ENCODE measurements at places on chromosomes 13 and 19. TPM values are rescaled to one million over a fixed set of nuclear protein-coding genes. Genes with fewer than 3 reads are reported as not detected.
A peak's percentile ranks its signal among the peaks of the same experiment; 100 is the strongest.

Gene FBXO27
- total RNA-seq: 0.12 TPM

GRCh38 chr13:39049274-39049673 lies 11.0 kb downstream of the NHLRC3 start:
- H3K4me3 ChIP-seq: no peak overlapping the region
- no peak overlapping the region for H3K27ac ChIP-seq
- peaks cover 11% of the 10 kb centered on the region for H3K36me3 ChIP-seq
- DNase-seq: no peak
- no peaks in the 10 kb centered on the region for H3K27me3 ChIP-seq

Gene CAMSAP3
- 0.67 TPM for total RNA-seq

- H3K4me1 ChIP-seq: no peaks in the 10 kb centered on the region
- H3K36me3 ChIP-seq: no peaks in the 10 kb centered on the region
- peaks cover 2% of the 10 kb centered on the region for H3K27me3 ChIP-seq
- no peak for DNase-seq
- no peak overlapping the region for H3K27ac ChIP-seq
Measured at GRCh38 chr13:75919660-75920199, 283.6 kb downstream of the LMO7 start.

- DNase-seq: no peak
- peaks cover 40% of the 10 kb centered on the region for H3K36me3 ChIP-seq
- no peaks in the 10 kb centered on the region for H3K4me1 ChIP-seq
- H3K4me3 ChIP-seq: no peak overlapping the region
- H3K27me3 ChIP-seq: peaks cover 3% of the 10 kb centered on the region
Measured at GRCh38 chr19:57978586-57979289, 4.4 kb upstream of the C19orf18 start.

Gene THSD8
- 28.0 TPM for total RNA-seq

Gene CALR
- total RNA-seq: 933 TPM

DNA sequence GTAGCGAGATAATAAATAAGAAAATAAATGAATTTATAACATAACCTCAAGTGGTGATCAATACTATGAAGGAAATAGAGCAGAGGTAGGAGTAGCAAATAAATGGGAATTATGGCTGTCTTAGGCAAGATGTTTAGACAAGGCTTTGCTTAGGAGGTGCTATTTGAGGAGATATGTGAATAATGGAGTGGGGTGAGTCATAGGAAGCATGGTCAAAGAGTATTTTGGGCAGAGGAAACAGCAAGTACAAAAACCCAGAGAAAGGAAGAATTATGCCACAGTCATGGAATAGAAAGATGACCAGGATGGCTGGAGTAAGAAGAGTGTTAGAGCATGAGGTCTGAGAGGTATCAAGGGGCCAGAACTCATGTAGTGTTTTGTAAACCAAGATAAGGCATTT lies 33.6 kb upstream of the LPAR6 start:
- no peak overlapping the region for H3K27ac ChIP-seq
- no peak for DNase-seq
- H3K4me1 ChIP-seq: peaks cover 33% of the 10 kb centered on the region
- no peaks in the 10 kb centered on the region for H3K27me3 ChIP-seq
- peaks cover 11% of the 10 kb centered on the region for H3K36me3 ChIP-seq

DNA sequence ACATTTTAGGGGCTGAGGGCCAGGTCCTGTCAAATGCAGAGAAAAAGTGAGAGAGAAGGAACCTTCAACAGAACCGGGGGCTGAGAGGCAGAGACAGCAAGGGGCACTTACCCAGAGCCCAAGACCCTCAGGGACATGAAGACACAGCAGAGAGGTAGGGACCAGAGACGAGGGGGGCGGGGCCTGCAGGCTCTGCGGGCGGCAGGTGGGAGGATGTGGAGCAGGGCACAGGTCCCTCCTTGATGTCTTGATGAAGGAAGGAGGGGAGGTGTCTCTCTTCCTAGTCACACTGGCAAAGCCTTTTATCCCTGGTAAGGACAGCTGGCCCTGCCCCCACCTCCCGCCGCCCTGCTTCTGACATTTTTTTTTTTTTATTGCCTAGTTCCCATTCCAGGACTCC lies at the start of gene KLK14:
TSS of gene KLK14 (minus strand) at position 277 of the 400 bp plus-strand sequence. CDS start at position 4, 273 bp downstream.
- no peaks in the 10 kb centered on the region for H3K36me3 ChIP-seq
- DNase-seq: no peak
- H3K4me1 ChIP-seq: no peaks in the 10 kb centered on the region
- no peak within 1 kb of the TSS for H3K27ac ChIP-seq
- no peak within 1 kb of the TSS for H3K4me3 ChIP-seq
- H3K27me3 ChIP-seq: no peaks in the 10 kb centered on the region

DNA sequence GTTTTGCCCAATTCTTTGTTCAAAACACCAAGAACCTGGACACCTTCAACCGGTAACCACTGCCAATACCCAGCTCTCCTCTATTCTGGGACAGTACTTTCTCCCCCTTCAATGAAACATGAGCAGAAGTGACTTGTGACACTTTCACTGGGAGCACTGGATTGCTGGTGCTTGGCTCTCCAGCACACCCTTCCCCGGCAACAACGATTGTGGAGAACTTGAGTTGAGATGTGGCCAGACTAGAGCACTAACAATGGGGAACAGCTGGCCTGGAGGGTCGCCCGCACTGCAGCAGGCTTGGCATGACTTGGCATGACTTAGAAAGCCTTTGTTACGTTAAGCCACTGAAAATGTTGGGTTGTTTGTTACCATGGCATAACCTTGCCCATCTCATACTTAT lies 7.5 kb upstream of the B3GLCT start:
- no peak for DNase-seq
- H3K27ac ChIP-seq: no peak overlapping the region
- no peak overlapping the region for H3K4me3 ChIP-seq
- peaks cover 11% of the 10 kb centered on the region for H3K27me3 ChIP-seq
- H3K4me1 ChIP-seq: no peaks in the 10 kb centered on the region

- no peaks in the 10 kb centered on the region for H3K4me1 ChIP-seq
- peaks cover 3% of the 10 kb centered on the region for H3K27me3 ChIP-seq
- no peak overlapping the region for H3K27ac ChIP-seq
- H3K4me3 ChIP-seq: no peak overlapping the region
- H3K36me3 ChIP-seq: no peaks in the 10 kb centered on the region
- DNase-seq: no peak
Measured at GRCh38 chr19:8028951-8029491, 23.5 kb upstream of the CCL25 start.

GRCh38 chr13:59495936-59496512 lies 667.7 kb downstream of the DIAPH3 start:
- H3K36me3 ChIP-seq: no peaks in the 10 kb centered on the region
- no peak overlapping the region for H3K27ac ChIP-seq
- no peak for DNase-seq
- no peaks in the 10 kb centered on the region for H3K4me1 ChIP-seq

DNA sequence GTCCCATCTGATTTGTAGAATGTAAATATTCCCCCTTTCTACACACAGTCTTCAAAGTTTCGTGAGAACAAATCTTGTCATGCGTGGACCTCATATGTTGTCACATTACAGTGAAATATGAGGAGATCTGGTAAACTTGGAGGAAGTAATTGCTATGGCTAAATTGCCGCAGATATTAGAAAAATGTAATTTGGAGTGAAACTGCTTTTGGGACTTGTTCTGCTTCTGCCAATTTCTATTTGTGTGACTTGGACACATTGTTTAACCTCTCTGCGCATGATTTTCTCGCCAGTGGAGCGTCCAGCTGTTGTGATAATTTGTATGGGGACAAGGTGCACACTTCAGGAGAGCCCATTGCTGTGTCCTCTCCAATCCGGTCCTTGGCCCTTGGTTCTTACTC lies 693.1 kb upstream of the SLC10A2 start:
- no peak for DNase-seq
- H3K27me3 ChIP-seq: no peaks in the 10 kb centered on the region
- H3K4me1 ChIP-seq: no peaks in the 10 kb centered on the region
- no peak overlapping the region for H3K27ac ChIP-seq
- no peak overlapping the region for H3K4me3 ChIP-seq

GRCh38 chr13:30021611-30022010 lies 171.2 kb upstream of the UBL3 start:
- peaks cover 3% of the 10 kb centered on the region for H3K27me3 ChIP-seq
- DNase-seq: no peak
- no peaks in the 10 kb centered on the region for H3K36me3 ChIP-seq

Gene FCER2
- total RNA-seq: not detected

DNA sequence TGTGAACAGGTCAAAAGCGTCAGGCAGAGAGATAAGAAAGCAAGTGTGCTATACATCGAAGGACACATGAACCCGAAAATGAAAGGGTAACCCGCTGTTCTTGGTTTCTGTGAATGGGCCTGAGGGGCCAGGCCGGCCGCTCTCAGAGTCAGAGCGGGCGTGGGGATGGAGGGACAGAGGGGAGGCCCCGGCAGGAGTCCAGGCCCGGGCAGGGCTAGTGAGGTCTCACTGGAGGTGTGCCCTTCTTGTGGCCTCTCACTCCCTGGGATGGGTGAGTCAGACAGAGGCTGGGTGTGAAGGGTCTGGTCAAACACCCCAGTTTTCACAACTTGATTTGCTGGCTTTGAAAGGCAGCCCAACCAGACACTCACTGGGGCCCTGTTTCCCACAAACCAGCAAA lies 17.4 kb upstream of the NDUFS7 start:
- no peaks in the 10 kb centered on the region for H3K27me3 ChIP-seq
- no peak for DNase-seq
- H3K36me3 ChIP-seq: peaks cover 10% of the 10 kb centered on the region

GRCh38 chr19:2063824-2064223 lies 12.8 kb upstream of the MKNK2 start:
- H3K4me3 ChIP-seq: no peak overlapping the region
- peak overlapping the region; percentile 23 for H3K27ac ChIP-seq
- H3K27me3 ChIP-seq: no peaks in the 10 kb centered on the region
- DNase-seq: no peak

- no peaks in the 10 kb centered on the region for H3K4me1 ChIP-seq
- DNase-seq: no peak
- H3K4me3 ChIP-seq: no peak overlapping the region
- H3K27me3 ChIP-seq: no peaks in the 10 kb centered on the region
- peaks cover 42% of the 10 kb centered on the region for H3K36me3 ChIP-seq
- H3K27ac ChIP-seq: no peak overlapping the region
Measured at GRCh38 chr19:56377105-56377924, 16.0 kb downstream of the ZNF582 start.

Gene GPR183
- 22.6 TPM for total RNA-seq

DNA sequence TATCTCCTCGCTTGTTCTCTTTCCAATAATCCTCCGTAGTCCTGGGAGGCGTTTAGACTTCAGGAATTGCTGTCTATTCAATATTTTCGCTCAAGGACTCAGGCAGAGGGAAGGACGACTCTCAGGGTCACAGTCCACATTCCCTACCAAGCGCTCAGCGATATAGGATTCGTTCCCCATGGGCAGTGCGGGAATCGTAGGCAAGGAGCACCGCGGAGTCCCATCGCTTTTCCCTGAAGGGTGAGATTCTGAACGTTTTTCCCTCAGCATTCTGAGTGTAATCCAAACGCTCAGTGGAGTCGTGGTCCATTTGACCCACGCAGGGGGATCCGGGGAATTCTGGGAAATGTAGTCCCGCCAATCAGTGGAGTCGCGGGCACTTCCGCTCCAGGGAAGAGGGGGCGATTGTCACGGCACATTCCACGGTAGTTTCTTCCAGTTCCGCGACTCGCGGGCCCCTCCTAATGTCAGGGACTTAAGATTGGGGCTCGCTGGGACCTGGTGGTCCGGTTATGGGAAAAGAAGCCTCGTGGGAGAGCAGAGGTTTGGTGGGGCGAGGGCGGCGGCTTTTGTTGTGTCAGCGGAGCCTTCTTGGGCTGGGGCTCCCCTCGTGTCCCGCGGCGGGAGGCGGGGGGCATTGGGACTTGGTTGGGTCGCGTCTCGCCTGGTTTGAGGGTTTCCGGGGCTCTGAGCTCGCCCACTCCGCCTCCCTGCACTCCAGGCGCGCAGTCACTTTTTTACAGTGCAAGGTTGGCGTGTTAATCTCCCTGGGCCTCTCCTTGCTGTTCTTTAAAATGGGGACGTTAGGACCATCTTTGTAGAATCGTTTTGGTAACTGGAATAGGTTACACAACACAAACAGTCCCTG lies at the start of gene ZNF234:
TSS of gene ZNF234 (plus strand) at position 364 of the 868 bp plus-strand sequence. CDS start 3,079 bp downstream, outside the sequence.
- peaks cover 14% of the 10 kb centered on the region for H3K4me1 ChIP-seq
- peak within 1 kb of the TSS; percentile 93 for H3K4me3 ChIP-seq
- H3K27ac ChIP-seq: peak within 1 kb of the TSS; percentile 76
- peaks cover 28% of the 10 kb centered on the region for H3K36me3 ChIP-seq
- peak; percentile 52 for DNase-seq
- H3K27me3 ChIP-seq: no peaks in the 10 kb centered on the region

- H3K27ac ChIP-seq: no peak overlapping the region
- DNase-seq: no peak
- H3K36me3 ChIP-seq: no peaks in the 10 kb centered on the region
- H3K27me3 ChIP-seq: no peaks in the 10 kb centered on the region
- H3K4me1 ChIP-seq: no peaks in the 10 kb centered on the region
Measured at GRCh38 chr19:56683116-56683515, 11.6 kb upstream of the ZNF835 start.

GRCh38 chr19:2547721-2548120 lies 71.8 kb downstream of the GADD45B start:
- H3K27me3 ChIP-seq: no peaks in the 10 kb centered on the region
- no peak for DNase-seq
- H3K4me3 ChIP-seq: no peak overlapping the region
- peaks cover 3% of the 10 kb centered on the region for H3K36me3 ChIP-seq
- no peak overlapping the region for H3K27ac ChIP-seq

Gene TBXA2R
- 1.0 TPM for total RNA-seq

- H3K27ac ChIP-seq: no peak overlapping the region
- H3K4me3 ChIP-seq: no peak overlapping the region
- H3K27me3 ChIP-seq: peaks cover 30% of the 10 kb centered on the region
- no peak for DNase-seq
- H3K4me1 ChIP-seq: no peaks in the 10 kb centered on the region
- no peaks in the 10 kb centered on the region for H3K36me3 ChIP-seq
Measured at GRCh38 chr13:110850840-110851239, 64.0 kb downstream of the ANKRD10 start.

GRCh38 chr19:46907880-46908279 lies 47.1 kb downstream of the ARHGAP35 start:
- DNase-seq: no peak
- no peaks in the 10 kb centered on the region for H3K27me3 ChIP-seq
- H3K27ac ChIP-seq: no peak overlapping the region
- peaks cover 1% of the 10 kb centered on the region for H3K36me3 ChIP-seq
- peaks cover 15% of the 10 kb centered on the region for H3K4me1 ChIP-seq

- no peak for DNase-seq
- no peak overlapping the region for H3K27ac ChIP-seq
- no peaks in the 10 kb centered on the region for H3K36me3 ChIP-seq
- H3K4me1 ChIP-seq: no peaks in the 10 kb centered on the region
- no peak overlapping the region for H3K4me3 ChIP-seq
Measured at GRCh38 chr13:111913761-111914140, 153.2 kb upstream of the SOX1 start.

GRCh38 chr13:21997726-21998125 lies 326.9 kb downstream of the FGF9 start:
- no peaks in the 10 kb centered on the region for H3K36me3 ChIP-seq
- H3K27me3 ChIP-seq: no peaks in the 10 kb centered on the region
- no peak overlapping the region for H3K27ac ChIP-seq
- DNase-seq: no peak
- no peak overlapping the region for H3K4me3 ChIP-seq
- no peaks in the 10 kb centered on the region for H3K4me1 ChIP-seq

Gene ZFP28
- 2.8 TPM for total RNA-seq

GRCh38 chr13:99335603-99336002 lies 28.4 kb upstream of the GPR183 start:
- H3K27ac ChIP-seq: no peak overlapping the region
- DNase-seq: no peak
- no peaks in the 10 kb centered on the region for H3K27me3 ChIP-seq
- H3K36me3 ChIP-seq: peaks cover 47% of the 10 kb centered on the region

All from activated T-helper 1 cell treated with anti-CD3 and anti-CD28 coated beads, Interleukin-12 subunit alpha, Interleukin-12 subunit beta, Interleukin-2, Interleukin-4 antibody, amounts not matched to agents 30 ng/mL and 10 ng/mL and 1 ng/mL, durations not matched to agents 14 hours and 24 hours and 36 hours (primary cell).